ENCODE measurements at places on chromosomes 7 and 10. TPM values are rescaled to one million over a fixed set of nuclear protein-coding genes. Genes with fewer than 3 reads are reported as not detected.

The FFAR4 gene
- total RNA-seq: not detected

The PAOX gene
- total RNA-seq: 3.6 TPM

- no peak for DNase-seq
Measured at GRCh38 chr10:110360857-110361474, 56.2 kb upstream of the SMNDC1 start.

GRCh38 chr10:22851865-22852239 lies 76.0 kb upstream of the ARMC3 start:
- DNase-seq: no peak

- DNase-seq: no peak
Measured at GRCh38 chr10:127813290-127813689, 76.3 kb downstream of the FOXI2 start.

Data from IMR-90 (cell line).